ENCODE measurements at places on chromosomes 7 and 10.
A peak's percentile ranks its signal among the peaks of the same experiment; 100 is the strongest.

DNA sequence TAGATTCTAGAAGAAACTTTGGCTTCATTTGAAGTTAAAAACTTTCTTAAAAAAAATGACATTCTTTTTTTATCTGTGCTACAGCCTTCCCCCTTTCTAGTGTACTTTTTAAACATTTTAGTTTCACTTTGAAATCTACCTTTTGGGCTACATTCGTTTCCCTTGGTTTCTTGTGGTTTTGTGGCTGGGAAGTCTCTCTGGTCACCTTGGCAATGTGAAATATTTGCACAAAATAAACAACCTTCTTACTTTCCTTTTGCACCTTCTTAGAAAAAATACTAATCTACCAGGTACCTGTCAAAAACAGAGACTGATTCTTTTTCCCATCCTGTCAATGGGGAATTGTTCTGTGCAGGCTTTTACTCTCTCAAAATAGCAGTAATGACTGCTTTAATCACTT, 350.2 kb downstream of the GATA3 start:
- peak; percentile 78 for DNase-seq

- no peak for DNase-seq
These were observed 141.3 kb upstream of the MINDY3 start for GRCh38 chr10:16001581-16001980.

- no peak for DNase-seq
These were observed 161.7 kb downstream of the TNS3 start for GRCh38 chr7:47420122-47420780.

- DNase-seq: no peak
These were observed 7.3 kb upstream of the PNLIP start for GRCh38 chr10:116538456-116538855.

DNA sequence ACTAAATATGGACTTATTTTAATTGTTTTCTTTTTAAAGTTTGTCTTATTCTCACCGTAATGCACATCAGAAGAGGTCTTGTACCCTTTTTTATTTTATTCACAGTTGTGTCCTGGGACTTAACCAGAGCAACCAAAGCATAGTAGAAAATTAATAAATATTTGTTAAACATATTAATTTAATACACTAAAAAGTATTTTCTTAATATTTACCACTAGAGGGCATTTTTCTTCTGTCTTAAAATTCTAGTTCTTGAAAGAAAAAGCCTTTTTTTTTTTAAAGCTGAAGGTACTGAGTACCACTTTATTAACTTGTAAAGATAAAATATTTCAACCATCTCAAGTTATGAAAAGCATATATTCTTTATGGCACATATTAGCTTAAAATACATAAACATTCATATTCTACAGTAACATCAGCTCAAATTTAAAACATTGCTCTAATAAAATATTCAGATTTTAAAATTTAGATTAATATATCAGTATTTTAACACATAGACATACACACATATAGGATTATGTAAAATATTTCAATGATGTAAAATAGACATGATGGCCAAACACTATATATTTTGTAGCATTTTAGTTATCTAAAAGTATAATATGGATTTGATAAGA, 260.4 kb downstream of the SEMA3A start:
- DNase-seq: no peak

DNA sequence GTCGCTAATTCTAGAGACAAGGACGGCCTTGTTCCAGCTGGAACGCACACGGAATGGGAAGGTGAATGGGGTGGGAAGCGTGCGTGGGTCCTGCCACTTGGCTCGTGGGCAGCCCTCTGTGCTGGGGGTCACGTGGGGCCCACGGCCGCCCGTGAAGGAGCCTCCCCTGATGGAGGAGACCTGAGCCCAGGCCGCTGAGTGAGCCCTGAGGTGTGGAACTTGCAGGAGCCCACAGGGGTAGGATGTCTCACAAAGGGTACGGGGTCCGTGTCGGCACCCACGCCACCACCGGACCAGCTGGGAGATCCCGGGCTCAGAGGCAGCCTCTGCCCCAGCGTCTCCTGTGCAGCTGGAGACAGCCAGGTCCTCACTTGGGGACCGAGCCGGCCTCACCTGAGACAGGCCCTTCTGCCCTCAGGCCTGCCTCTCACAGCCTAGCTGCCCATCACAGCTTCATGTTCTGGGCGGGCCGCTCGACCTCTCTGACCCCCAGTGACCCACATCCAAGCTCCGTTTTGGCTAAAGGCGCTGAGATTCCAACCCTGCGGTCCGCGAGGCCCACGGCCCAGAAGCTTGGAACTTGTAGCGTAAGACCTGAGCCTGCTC, 84.8 kb downstream of the FOXL3 start:
- DNase-seq: no peak

- no peak for DNase-seq
These were observed 11.5 kb upstream of the FGFR2 start for GRCh38 chr10:121609426-121610380.

DNA sequence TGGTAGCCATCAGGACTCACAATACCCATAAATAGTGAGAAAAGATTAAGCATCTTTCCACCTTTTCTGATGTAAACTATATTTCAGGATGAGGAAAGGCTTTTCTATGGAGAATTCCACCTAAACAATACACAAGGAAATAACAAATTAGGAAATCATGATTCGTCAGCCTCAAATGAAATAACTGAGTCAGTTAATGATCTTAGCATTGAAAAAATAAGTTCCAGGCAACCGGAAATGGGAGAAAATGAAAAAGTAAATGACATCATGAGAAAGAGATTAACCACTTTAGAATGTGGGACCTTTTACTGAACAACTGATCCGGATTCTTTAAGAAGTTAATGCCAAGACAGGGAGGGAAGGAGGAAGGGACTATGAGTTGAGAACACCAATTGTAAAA, 742.3 kb downstream of the TNS3 start:
- no peak for DNase-seq

GRCh38 chr10:4129866-4130477, 345.0 kb upstream of the KLF6 start:
- no peak for DNase-seq

DNA sequence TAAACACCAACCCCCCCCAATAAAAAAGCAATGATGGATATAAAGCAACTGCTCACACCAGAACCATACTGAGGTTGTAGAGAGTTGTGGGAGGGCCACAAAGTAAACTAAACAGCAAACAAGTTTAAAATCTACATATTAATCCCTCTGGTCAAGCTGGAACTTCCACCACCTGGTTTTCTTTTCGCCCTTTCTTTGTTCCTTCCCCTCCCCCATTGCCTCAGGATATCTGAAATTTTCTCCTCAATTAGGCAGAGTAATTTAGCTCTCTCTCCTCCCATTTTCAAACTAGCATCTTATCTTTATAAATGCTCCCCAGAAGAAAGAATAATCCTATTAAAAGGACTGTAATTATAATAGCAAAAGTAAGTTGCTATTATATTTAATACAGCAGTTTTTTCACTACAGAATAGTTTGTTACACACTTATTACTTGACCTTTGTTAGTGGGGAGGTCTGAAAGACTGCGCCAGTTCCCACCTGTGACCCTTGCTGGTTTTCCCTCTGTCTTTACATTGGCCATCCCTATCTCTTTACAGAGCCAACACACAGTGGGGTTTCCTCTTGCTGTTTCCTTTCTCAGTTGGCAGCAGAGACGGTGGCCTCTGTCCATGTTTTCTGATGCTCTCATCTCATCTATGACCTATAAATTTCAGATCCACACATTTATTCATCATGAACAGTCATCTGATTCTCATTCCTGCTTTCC, 235.4 kb downstream of the RNLS start:
- no peak for DNase-seq

- no peak for DNase-seq
These were observed 2.5 kb downstream of the HMX2 start for GRCh38 chr10:123150271-123150985.

GRCh38 chr7:94874036-94874785, 33.2 kb upstream of the PPP1R9A start:
- no peak for DNase-seq

DNA sequence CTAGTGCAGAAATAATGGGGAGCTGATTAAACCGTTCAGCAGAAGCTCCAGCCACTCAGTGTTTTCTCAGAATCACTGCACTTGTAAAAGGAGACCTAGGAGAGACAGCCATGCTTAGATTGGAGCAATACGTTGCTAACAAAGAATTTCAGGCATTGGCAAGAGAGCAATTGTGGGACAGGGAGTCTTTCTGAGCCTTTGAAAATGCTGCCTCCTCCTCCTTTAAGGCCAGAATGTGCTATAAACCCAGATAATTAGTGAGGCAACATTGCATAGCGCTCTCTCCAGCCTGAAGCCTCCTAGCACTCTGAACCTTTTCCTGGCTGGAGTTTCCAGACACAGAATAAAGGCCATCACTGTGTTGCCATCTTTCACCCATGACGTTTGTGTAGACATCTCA, 18.5 kb upstream of the PTPRN2 start:
- DNase-seq: no peak

DNA sequence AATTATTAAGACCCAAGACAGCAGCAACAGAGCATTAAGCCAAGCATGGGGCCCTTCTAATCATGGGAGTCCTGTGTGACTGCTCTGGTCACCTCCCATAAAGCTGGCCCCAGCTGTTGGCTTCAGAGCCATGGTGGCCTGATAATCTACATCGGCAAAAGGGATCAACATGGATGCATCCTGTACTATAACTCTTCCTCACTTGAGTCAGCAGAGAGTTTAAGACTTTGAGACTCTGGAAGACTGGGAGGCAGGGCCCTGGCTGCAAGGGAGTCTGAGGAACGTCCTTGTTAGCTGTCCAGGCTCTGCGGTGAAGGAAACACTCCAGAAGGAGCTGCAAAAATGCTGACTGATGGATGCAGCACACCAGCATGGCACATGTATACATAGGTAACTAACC, 95.0 kb upstream of the KIAA1217 start:
- no peak for DNase-seq

GRCh38 chr7:95102662-95103061, 195.3 kb downstream of the PPP1R9A start:
- DNase-seq: no peak

DNA sequence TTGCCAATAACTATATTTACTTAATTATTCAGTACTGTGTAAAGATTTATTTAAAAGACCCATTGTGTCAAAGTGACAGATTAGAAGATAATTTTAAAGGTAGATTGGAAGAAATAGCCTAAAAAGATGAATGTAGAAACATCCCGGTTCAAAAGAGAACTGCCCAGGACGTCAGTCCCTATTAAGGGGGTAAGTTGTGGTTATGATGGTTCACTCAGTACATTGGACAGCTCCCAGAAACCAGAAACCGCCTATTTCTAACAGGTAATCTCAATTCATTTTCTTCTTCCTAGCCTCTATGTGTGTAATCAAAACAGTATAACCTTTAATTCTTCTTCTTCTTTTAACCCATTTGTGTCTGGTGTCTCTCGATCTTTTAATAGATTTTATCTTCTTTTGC, 1.5 kb upstream of the FERD3L start:
- DNase-seq: peak; percentile 34

GRCh38 chr10:26721561-26721960, 24.1 kb downstream of the PDSS1 start:
- no peak for DNase-seq

GRCh38 chr7:79734181-79734580, 280.7 kb upstream of the MAGI2 start:
- no peak for DNase-seq

DNA sequence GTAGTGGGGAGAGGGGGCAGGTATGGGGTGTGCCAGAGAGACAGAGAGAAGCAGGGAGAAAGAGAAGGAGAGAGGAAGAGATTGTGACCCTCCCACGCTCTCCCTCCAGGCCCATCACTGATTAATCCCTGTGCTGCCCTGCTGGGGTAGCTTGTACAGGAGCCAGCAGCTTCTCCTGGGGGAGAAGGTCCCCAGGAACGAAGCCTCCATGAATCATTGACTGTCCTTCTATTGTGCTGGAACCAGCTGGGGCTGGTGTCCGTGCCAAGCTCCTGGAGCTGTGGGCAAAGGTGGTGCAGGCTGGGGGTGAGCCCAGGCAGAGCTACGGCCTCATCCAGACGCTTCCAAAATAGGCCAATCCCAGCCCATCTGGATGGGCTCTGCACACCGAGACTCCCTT, 20.9 kb downstream of the AQP1 start:
- DNase-seq: no peak

DNA sequence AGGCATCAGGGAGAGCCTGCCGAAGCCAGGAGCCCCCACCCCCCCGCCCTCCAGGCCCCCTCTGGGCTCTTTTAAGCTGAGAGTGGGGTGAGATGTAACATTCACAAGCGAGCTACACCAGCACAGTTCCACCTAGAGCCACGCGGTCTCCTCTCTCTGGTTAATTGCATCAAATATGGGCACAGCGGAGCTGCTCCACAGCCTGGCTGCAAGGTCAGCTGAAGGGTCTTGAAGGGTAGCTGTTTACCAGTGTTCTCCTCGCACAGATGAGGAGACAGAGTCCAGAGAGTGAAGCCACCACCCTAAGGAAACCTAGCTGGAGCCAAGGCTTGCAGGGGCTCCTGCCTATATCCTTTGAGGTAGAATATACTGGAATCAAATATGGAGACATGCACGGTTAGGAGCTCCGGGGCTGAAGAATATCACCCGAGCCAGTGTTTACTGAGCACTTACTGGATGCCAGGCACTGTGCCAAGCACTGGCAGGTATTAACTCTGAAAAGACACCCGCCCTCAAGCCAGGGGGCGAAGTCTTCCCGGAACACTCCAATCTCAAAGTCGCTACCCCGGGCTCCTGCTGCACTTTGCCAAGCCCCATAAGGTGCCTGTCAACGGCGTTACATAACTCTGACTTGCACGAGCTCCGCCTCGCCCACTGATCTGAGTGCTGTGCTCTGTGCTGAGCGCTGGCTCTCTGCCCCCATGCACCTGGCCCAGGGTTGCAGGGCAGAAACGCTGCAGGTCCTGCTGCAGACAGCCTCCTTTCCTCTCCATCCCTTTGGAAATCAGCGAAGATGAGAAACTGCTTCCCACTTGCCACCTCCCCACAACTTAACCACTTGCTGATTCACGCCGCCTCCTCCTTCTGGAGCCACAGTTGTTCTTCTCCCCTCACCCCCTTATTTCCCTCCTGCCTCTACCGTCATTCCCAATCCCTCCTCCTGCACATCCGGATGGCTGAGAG, 5.4 kb downstream of the CHST15 start:
- no peak for DNase-seq

- DNase-seq: no peak
These were observed 77.1 kb downstream of the CARD11 start for GRCh38 chr7:2966466-2967078.

DNA sequence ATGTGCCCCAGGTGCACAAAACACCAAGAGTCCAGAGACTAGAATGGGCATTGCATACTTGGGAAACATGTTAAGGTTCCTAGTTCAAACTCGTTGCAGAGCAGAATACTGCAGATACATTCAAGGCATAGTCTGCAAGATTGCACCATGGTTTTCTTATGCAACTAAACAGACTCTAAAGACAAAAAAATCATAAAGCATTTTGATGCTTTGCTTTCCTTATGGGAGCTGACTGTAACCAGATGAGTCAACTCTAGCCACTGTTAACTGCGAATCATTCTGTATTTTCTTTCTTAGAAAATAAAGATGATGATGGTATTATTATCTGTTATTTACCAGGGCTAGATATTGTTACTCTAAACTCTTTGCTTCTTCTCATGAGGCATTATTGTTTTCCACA, 19.7 kb downstream of the TRUB1 start:
- no peak for DNase-seq
